K562 (cell line): ENCODE measurements at places on chromosomes 3 and 15. TPM values are rescaled to one million over a fixed set of nuclear protein-coding genes. Genes with fewer than 3 reads are reported as not detected.

- no peak for DNase-seq
- H3K27me3 ChIP-seq, result no peaks in the 10 kb centered on the region
- H3K27ac ChIP-seq, result peak overlapping the region; percentile 41; the same call in 2 of the 3 replicates
- H3K4me1 ChIP-seq, result peaks cover 7% of the 10 kb centered on the region; the same call in 2 of the 3 replicates
- peaks cover 7% of the 10 kb centered on the region; the same call in 1 of the 3 replicates for H3K36me3 ChIP-seq
Measured at GRCh38 chr15:82739086-82739485, 29.4 kb upstream of the AP3B2 start.

DNA sequence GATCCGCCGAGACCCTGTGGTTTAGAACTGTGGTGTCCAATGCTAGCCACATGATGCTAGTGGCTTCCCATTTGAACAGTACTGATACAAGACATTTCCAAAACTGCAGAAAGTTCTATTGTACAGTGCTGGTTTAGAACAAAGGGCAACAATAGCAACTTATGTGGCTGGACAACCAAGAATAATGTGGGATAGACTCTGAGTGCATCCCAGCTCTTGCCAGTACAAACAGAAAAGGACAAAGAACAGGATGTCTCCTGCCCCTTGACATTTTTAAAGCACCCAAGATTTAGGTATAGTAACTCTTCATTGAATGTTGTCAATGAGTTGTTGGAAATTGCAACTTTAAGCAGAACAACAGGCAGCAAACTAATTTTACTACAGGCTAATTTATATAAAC, 107.3 kb downstream of the ZNF385D start:
- DNase-seq, result no peak
- H3K27me3 ChIP-seq, result no peaks in the 10 kb centered on the region
- no peak overlapping the region for H3K4me3 ChIP-seq

- no peaks in the 10 kb centered on the region; the same call in 2 of the 3 replicates for H3K36me3 ChIP-seq
- H3K4me1 ChIP-seq, result peaks cover 38% of the 10 kb centered on the region
- H3K27ac ChIP-seq, result no peak overlapping the region
Measured at GRCh38 chr3:4748701-4749378, 230.4 kb upstream of the BHLHE40 start.

GRCh38 chr3:172057059-172057458, 17.7 kb downstream of the FNDC3B start:
- H3K4me3 ChIP-seq, result no peak overlapping the region

DNA sequence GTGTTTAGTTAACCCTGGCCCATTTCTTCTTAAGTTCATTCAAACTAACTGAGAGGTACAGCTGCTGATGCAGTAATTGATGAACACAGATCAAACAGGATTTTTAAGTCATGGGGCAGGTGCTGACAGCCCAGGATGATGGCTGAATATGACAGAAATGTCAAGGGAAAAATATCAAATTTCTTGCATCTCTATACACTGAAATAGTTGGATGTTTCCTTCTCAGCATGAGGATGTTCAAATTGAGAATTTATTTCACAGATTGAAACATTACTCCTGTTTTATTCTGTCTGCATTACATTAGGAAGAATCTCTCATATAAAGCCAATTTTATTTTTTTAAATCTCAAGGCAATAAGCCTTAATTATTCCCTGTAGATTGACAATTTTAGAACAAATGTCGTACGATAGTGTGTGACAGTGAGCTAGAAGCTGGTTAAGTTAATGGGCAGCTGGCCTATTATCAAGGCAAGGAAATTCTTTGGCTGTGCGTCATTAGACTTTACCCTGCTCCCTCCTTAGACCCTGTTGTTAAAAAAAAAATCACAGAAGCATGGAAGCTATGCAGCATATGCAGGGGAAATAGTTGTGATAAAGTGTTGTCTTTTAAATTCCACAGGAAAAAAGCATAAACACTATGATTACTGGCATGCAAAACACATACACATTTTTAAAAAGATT, 183.8 kb upstream of the KCNMB2 start:
- no peak overlapping the region for H3K4me3 ChIP-seq
- no peak for DNase-seq
- no peak overlapping the region for H3K27ac ChIP-seq
- no peaks in the 10 kb centered on the region for H3K36me3 ChIP-seq
- no peaks in the 10 kb centered on the region for H3K4me1 ChIP-seq

DNA sequence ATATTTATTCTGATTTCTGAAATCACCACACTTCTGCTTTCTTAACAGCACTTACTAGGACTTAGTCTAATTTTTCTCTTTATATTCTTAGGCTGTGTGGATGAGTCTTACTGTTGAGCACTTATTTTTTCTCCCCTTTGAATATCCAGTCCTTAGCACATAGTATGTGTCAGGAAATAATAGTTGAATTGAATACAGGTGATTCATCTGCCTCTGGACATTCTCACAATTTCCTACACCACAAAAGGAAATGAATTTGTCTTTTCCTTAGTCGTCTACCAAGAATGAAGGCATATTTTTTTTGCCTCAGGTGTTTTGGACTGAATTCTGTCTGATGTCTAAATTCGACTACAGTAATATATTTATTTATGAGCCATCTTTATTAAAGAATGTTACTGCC, 204.2 kb downstream of the GHSR start:
- H3K4me3 ChIP-seq, result no peak overlapping the region
- peaks cover 10% of the 10 kb centered on the region; the same call in 2 of the 3 replicates for H3K36me3 ChIP-seq
- H3K4me1 ChIP-seq, result no peaks in the 10 kb centered on the region
- H3K27ac ChIP-seq, result no peak overlapping the region
- no peak for DNase-seq

GRCh38 chr3:111700054-111700453, 104.9 kb upstream of the ZBED2 start:
- DNase-seq, result no peak
- no peaks in the 10 kb centered on the region for H3K27me3 ChIP-seq
- H3K36me3 ChIP-seq, result no peaks in the 10 kb centered on the region
- H3K27ac ChIP-seq, result no peak overlapping the region
- H3K4me3 ChIP-seq, result no peak overlapping the region

- H3K36me3 ChIP-seq, result no peaks in the 10 kb centered on the region
- H3K27ac ChIP-seq, result no peak overlapping the region
- no peak overlapping the region for H3K4me3 ChIP-seq
- DNase-seq, result no peak
- H3K4me1 ChIP-seq, result peaks cover 6% of the 10 kb centered on the region
Measured at GRCh38 chr3:112331851-112332250, 1.1 kb upstream of the CD200 start.

DNA sequence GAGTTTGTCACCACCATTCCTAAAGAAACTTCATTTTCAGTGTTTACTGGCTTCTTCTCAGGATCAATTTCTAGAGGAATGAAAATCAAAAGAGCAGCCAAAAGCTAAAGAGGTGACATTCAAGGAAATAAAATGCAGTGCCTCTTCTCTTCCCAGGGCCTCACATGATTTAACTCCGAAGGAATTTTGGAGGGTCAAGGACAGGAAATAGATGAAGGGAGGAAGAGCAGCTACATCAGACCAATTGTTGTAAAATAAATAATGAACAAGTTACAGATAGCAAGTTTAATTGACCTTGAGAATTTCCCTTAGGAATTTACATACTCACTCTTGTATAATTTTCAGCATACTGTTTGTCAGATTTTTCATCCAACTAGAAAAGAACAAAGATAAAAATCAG, 78.1 kb downstream of the LRRFIP2 start:
- DNase-seq, result no peak
- no peak overlapping the region for H3K27ac ChIP-seq
- H3K27me3 ChIP-seq, result no peaks in the 10 kb centered on the region
- H3K4me3 ChIP-seq, result no peak overlapping the region
- peaks cover 10% of the 10 kb centered on the region; the same call in 1 of the 3 replicates for H3K36me3 ChIP-seq

DNA sequence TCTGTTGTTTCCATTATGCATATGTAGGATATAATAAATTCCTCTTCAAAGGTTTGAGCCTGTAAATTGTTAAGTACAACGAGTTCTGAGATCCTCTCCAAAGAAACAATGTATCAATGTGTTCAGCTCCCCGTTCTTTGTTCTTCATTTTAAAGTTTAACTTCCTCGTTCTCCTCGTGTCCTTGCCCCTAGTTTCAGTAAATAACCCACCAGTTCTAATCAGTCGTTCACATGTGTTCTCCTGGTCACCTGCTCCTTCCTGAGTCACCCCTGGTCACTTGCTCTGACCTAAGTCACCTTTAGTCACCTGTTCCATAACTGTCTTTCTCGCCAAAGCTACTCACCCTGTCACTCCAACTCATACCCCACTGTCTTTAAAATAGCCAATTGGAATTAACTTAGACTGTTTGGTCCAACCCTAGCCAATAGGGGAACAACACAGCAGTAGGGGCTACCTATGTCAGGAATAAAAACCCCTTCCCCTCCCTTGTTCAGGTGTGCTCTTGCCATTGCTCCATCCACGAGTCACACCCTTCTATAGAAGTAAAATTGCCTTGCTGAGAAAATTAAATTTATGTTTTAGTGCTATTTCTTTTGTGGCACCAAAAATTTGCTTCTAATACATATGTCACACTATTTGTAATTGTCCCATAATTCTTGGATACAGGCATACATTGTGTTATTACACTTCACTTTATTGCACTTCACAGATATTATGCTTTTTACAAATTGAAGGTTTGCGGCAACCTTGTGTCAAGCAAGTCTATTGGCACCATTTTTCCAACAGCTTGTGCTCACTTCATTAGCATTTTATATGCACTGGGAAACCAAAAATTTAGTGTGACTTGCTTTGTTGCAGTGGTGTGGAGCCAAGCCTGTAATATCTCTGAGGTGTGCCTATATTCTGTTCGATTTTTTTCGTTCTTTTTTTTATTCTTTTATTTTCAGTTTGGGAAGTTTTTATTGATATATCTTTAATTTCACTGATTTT, 15.3 kb upstream of the MCF2L2 start:
- peaks cover 9% of the 10 kb centered on the region for H3K4me1 ChIP-seq
- no peak overlapping the region for H3K4me3 ChIP-seq
- DNase-seq, result no peak
- H3K27me3 ChIP-seq, result no peaks in the 10 kb centered on the region
- H3K27ac ChIP-seq, result no peak overlapping the region

- no peak overlapping the region for H3K4me3 ChIP-seq
- peaks cover 5% of the 10 kb centered on the region; the same call in 1 of the 2 replicates for H3K4me1 ChIP-seq
- H3K27me3 ChIP-seq, result no peaks in the 10 kb centered on the region
- no peak overlapping the region for H3K27ac ChIP-seq
Measured at GRCh38 chr3:21274079-21274571, 476.9 kb downstream of the ZNF385D start.

- no peaks in the 10 kb centered on the region for H3K36me3 ChIP-seq
- H3K27me3 ChIP-seq, result peaks cover 7% of the 10 kb centered on the region; the same call in 2 of the 3 replicates
- H3K4me3 ChIP-seq, result no peak overlapping the region
- H3K4me1 ChIP-seq, result no peaks in the 10 kb centered on the region
- H3K27ac ChIP-seq, result no peak overlapping the region
Measured at GRCh38 chr3:36823806-36824205, 59.5 kb upstream of the DCLK3 start.

DNA sequence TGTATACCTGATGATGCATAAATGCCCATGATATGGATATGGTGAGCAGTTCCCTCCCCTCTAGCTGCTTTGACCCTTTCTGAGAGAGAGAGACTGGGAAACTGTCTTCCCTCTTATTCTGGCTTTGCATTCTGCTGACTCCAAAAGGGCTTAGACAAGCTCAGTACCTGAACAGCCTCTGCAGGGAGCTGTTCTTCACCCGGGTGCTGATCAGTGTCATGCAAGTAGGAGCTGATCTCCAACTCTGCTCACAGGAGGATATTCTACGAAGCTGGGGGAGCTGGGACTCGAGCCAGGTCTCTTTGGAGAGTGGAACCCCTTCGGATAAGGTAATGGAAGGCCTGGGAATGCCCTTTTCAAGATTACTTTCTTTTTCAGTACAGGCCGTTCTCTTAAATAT, 237.1 kb downstream of the RYR3 start:
- no peaks in the 10 kb centered on the region for H3K36me3 ChIP-seq
- no peaks in the 10 kb centered on the region; the same call in 2 of the 3 replicates for H3K27me3 ChIP-seq
- DNase-seq, result no peak
- no peak overlapping the region for H3K27ac ChIP-seq

GRCh38 chr15:29024662-29025061, 138.9 kb downstream of the APBA2 start:
- no peaks in the 10 kb centered on the region for H3K4me1 ChIP-seq
- no peaks in the 10 kb centered on the region for H3K27me3 ChIP-seq
- H3K27ac ChIP-seq, result no peak overlapping the region
- no peak for DNase-seq
- H3K4me3 ChIP-seq, result no peak overlapping the region

GRCh38 chr3:115709931-115710330, 86.6 kb downstream of the GAP43 start:
- DNase-seq, result peak; percentile 6
- no peaks in the 10 kb centered on the region for H3K4me1 ChIP-seq
- H3K27ac ChIP-seq, result no peak overlapping the region
- H3K4me3 ChIP-seq, result no peak overlapping the region
- H3K27me3 ChIP-seq, result no peaks in the 10 kb centered on the region

GRCh38 chr3:106457281-106458180, 588.7 kb upstream of the CBLB start:
- DNase-seq, result peak; percentile 34
- no peaks in the 10 kb centered on the region for H3K27me3 ChIP-seq
- no peaks in the 10 kb centered on the region for H3K36me3 ChIP-seq
- H3K4me3 ChIP-seq, result no peak overlapping the region
- H3K4me1 ChIP-seq, result no peaks in the 10 kb centered on the region

DNA sequence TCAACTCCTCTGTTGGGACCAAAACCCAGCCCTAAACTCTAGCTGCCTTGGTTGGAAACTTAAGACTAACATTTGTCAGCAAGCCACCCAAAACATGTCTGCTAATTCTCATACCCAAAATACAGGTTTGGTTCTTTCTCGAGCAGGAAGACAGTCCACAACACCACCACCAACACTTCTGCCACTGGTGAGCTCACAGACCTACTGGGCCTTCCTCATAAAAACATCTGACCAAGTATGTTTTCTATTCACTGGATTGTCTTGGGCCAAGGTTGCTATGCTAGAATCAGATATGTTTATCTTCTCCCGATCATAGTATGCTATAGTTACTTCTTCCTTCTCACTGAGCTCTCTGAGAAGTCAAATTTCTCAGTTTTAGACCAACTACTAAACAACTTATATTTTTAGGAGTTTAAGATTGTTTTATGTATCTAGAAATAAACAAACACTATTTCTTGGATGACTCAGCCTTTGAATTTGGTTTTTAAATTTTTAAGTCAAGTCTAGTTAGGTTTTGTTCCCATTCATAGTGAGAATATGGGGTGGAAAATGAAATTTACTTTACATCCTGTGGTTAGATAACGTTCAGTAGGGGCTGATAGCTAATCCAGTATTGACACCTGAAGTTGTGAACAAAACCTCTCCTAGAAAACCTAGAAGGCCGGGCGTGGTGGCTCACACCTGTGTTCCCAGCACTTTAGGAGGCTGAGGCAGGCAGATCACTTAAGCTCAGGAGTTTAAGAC, 360.5 kb downstream of the RSL24D1 start:
- no peaks in the 10 kb centered on the region for H3K27me3 ChIP-seq
- no peak overlapping the region for H3K27ac ChIP-seq
- no peaks in the 10 kb centered on the region for H3K36me3 ChIP-seq
- H3K4me3 ChIP-seq, result no peak overlapping the region
- no peak for DNase-seq
- no peaks in the 10 kb centered on the region for H3K4me1 ChIP-seq

The IMP3 gene
- polyA plus RNA-seq, result 160 and 161 TPM in 2 replicates

The GRAMD1C gene
- 0.07 TPM in 1 of 2 replicates, not detected in the other for polyA plus RNA-seq

The ADAMTS17 gene
- not detected in 2 replicates for polyA plus RNA-seq

The LINGO1 gene
- 8.1 and 9.3 TPM in 2 replicates for polyA plus RNA-seq

The CCDC191 gene
- 0.03 and 0.17 TPM in 2 replicates for polyA plus RNA-seq

The RBMS3 gene
- not detected in 2 replicates for polyA plus RNA-seq

The OCA2 gene
- polyA plus RNA-seq, result 0.13 and 0.57 TPM in 2 replicates

The LRTM1 gene
- not detected in 2 replicates for polyA plus RNA-seq

The SRGAP3 gene
- polyA plus RNA-seq, result 1.0 TPM in 1 of 2 replicates, not detected in the other

The ILDR1 gene
- polyA plus RNA-seq, result not detected in 2 replicates

The SYNM gene
- polyA plus RNA-seq, result 0.18 and 0.42 TPM in 2 replicates

The EPHA3 gene
- polyA plus RNA-seq, result not detected in 2 replicates

The CGNL1 gene
- polyA plus RNA-seq, result not detected in 2 replicates

The CHRNA3 gene
- polyA plus RNA-seq, result not detected in 2 replicates

The LARP6 gene
- 0.04 TPM in 1 of 2 replicates, not detected in the other for polyA plus RNA-seq
